ENCODE measurements at places on chromosomes 1 and 21. TPM values are rescaled to one million over a fixed set of nuclear protein-coding genes. Genes with fewer than 3 reads are reported as not detected.
A peak's percentile ranks its signal among the peaks of the same experiment; 100 is the strongest.

The LCE3D gene
- not detected for total RNA-seq

DNA sequence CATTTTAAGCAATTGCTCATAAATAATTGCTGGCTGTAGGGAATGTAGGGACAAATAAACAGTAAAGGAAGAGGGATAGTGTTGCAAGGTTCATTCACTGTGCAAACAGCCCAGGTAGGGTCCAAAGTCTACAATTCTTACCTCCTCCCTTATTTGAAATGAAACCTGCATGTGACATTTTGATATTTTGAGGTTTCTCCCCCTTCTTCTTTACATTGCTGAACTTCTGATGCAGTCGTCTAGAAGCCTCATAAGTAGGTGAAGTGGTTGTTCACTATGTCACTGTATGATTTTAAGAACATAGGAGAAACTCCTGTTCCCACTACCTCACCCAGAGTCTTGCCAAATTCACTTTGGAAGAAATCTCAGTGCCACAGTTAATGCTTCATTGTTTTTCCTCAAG is 16.1 kb downstream of the F5 start:
- DNase-seq = no peak

The FLG2 gene
- total RNA-seq = not detected

DNA sequence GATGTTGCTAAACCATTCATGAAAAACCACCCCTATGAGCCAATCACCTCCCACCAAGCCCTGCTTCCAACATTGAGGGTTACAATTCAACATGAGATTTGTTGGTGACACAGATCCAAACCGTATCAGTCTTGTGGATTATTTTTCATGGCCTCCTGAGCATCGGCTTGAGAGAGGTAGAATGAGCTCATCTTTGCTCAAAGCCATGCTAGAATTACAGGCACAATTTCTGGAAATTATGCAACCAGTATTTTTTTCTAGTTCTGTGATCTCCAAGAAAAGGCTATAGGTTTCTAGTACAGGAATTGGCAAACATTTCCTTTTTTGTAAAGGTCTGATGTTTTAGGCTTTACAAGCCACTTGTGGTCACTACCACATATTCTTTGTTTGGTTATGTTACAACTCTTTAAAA is 219.4 kb downstream of the DUSP10 start:
- DNase-seq = no peak

- peak; percentile 65 for DNase-seq
These were observed 70.8 kb upstream of the RHOU start for GRCh38 chr1:228664399-228664914.

The HSD11B1 gene
- total RNA-seq = not detected

GRCh38 chr1:49104575-49104974 is 327.9 kb upstream of the BEND5 start:
- DNase-seq = no peak

- peak; percentile 67 for DNase-seq
These were observed 14.7 kb downstream of the JUN start for GRCh38 chr1:58768971-58769808.

DNA sequence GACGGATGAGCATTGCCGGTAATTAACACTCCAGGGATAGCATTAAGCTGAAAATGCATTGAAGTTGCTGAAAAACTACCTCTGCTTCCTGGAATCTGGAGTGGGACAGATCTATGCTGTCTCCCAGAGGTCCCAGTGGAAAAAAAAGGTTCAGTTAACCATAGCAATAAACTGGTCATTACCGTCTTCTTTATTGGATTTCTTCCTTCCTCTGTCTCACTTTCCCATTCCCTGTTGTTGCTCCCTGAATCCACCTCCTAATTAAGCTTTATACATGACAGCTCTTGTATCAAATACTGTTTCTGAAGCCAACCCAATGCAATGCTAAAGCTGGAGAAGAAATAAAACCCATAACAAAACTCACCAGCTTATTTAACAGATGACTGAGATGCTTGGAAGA is 1805.9 kb downstream of the NCAM2 start:
- DNase-seq = no peak

DNA sequence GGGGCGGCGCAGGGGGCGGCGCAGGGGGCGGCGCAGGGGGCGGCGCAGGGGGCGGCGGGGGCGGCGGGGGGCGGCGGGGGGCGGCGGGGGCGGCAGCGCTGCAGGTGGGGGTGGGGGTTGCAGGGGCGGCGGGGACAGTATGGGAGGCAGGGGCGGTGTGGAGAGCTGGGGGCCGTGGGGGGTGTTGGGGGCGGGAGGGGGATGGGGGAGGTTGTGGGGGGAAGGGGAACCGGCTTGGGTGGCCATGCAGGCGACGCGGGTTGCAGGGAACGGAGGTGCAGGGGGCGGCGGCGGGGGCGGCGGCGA is 13.0 kb upstream of the SLC19A1 start:
- no peak for DNase-seq

The VTCN1 gene
- total RNA-seq = not detected

GRCh38 chr1:101964708-101965107 is 32.0 kb downstream of the OLFM3 start:
- no peak for DNase-seq

- peak; percentile 8 for DNase-seq
These were observed 8.5 kb downstream of the C1orf141 start for GRCh38 chr1:67126111-67126746.

DNA sequence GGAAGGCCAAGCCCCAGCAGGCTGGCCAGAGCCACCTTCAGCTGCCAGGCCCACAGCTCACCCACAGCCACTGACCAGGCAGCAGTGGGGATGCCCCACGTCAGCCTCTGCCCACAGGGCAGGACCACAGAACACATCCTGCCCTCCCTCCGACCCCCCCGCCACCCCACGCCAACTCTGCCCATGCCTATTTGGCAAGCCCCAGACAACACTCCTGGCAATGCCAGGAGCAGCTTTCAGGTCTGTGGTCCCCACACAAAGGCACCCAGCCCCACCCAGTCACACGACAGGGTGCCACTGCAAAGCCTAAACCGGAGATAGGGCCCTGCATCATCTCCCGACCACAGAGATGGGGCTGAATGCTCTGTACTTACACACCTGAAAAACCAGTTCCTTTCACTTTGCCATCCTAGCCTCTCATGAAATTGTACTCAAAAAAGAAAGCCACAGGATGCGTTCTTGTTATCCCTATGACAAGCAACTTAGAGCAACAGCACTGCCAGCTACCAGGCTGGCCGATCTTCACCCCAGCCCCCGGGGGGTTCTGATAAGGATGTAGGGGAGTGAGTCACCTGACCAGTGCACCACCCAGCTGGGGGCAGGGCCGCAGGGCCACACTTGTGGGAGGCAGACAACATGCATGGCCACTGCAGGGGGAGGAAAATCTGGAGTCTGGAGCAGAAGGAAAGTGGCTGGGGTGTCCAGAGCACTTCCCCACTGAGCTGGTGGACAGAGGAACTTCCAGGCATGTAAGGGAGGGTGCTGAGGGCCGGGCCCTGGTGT is 36.2 kb downstream of the UBE2G2 start:
- no peak for DNase-seq

DNA sequence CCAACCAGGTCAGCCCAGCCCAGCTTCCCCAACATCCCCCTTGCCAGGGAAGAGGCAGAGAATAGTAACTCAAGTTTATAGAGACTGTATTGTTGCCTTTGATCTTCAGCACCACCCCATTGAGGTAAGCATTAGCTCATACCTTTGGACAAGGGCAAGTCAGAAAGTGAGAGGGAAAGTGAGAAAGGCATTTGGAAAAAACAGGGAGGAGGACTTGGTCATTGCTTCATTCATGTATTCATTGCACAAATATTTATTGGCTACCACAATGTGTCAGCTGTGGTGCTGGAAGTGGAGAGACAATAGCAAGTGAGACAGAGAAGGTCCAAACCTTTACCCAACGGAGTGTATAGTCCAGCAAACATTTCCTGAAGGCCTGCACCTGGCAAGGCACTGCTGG is 561.2 kb downstream of the KIF26B start:
- peak; percentile 41 for DNase-seq

GRCh38 chr1:94731891-94732290 is 88.3 kb upstream of the SLC44A3 start:
- DNase-seq = no peak

The SH2D1B gene
- not detected for total RNA-seq

The CFHR1 gene
- not detected for total RNA-seq

DNA sequence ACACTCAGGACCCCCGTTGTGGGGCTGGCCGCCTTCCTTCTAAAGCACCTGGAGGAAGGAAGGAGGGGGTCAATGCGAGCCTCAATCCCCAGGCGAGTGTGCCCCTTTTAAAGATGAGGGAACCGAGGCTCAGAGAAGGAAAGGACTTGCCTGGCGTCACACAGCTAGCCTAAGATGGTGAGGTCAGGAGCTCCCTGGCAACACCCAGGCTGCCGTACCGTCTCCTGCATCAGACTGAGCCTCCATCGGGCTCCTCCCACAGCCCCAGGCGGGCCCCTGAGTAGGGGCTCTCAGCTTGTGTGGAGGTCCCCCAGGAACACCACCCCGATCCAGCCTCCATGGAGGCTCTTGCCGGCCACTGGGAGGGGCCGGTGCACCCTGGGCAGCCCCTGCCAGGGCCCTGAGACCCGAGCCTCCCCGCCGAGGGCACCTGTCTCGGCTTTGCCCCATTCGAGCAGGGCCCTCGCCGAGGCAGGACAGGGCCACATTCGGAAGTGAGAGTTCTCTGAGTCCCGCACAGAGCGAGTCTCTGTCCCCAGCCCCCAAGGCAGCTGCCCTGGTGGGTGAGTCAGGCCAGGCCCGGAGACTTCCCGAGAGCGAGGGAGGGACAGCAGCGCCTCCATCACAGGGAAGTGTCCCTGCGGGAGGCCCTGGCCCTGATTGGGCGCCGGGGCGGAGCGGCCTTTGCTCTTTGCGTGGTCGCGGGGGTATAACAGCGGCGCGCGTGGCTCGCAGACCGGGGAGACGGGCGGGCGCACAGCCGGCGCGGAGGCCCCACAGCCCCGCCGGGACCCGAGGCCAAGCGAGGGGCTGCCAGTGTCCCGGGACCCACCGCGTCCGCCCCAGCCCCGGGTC is at the start of gene AIRE:
Gene AIRE, plus strand, starts transcription at position 739 of the 855 bp plus-strand sequence. CDS start 131 bp downstream, outside the sequence.
- no peak for DNase-seq
